Activated CD4-positive, CD25-positive, alpha-beta regulatory T cell treated with anti-CD3 and anti-CD28 coated beads, Interleukin-2, amount 50 U/mL, for 24 hours (primary cell): ENCODE measurements at places on chromosomes 2 and 18.
A peak's percentile ranks its signal among the peaks of the same experiment; 100 is the strongest.

DNA sequence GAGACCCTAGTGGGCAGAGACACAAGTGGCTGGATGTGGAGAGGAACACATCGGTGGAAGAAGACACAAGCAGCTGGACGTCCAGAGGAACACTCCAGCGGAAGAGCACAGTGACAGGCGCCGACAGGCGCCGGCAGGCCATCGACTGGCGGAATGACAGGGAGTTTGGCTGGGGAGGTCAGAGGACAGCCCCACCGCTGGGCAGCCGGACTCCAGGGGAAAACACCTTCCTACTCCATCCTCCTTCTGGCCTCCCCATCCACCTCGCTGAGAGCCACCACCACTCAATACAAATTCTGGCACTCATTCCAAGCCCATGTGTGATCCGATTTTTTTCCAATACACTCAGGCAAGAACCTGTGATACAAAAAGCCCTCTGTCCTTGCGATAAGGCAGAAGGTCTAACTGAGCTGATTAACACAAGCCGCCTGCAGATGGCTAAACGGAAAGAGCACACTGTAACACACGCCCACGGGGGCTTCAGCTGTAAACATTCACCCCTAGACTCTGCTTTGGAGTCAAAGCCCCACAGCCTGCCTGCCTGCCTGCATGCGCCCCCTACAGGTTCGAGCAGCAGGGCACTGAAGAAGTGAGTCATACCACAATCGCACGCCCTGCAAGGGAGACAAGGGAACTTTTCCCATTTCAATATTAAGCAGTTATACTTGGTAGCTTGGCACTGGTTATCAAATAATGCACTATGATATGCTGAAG, 50.2 kb upstream of the LRP1B start:
- ATAC-seq: no peak

DNA sequence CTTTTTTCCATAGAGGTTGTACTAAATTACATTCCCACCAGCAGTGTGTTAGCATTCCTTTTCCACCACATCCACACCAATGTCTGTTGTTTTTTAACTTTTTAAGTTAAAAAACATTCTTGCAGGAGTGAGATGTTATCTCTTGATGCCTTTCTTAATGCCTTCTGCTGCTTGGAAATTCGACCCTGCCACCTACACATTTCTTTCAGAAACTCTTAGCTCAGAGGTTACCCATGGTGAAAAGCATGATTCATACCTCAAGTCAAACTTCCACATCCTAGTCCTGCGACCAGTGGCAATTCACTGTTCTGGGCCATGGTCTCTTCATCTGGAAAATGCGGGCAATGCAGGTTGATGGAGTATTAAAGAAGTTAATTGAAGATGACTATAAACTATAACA, 12.7 kb upstream of the HNMT start:
- no peak for ATAC-seq

DNA sequence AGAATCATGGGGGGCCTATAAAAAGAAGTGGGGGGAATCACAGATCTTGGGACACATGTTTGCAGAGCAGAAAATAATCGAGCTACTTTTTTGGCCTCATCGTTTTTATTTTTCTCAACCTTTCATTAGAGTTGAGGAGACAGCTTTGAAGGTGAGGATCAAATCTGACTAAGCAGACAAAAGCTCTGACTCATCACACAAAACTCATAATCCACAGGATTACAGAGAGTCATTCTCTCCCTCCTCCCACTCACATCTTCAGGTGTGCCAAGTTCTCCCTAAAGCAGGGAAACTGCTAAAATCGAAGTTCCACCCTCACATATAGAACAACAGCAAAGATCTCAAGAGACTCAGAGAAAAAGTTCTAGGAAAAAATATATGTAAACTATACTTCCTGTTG, 15.6 kb downstream of the BAZ2B start:
- ATAC-seq: peak; percentile 71

DNA sequence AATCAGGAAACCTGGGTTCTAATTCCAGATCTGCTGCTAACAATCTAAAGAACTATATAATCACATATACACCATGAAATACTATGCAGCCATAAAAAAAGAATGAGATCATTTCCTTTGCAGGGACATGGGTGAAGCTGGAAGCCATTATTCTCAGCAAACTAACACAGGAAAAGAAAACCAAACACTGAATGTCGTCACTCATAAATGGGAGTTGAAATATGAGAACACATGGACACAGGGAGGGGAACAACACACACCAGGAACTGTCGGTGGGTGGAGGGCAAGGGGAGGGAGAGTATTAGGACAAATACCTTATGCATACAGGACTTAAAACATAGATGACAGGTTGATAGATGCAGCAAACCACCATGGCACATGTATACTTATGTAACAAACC, 33.2 kb downstream of the CDH2 start:
- ATAC-seq: no peak

GRCh38 chr2:218357236-218358177, 850 bp downstream of the CATIP start:
- no peak for ATAC-seq

DNA sequence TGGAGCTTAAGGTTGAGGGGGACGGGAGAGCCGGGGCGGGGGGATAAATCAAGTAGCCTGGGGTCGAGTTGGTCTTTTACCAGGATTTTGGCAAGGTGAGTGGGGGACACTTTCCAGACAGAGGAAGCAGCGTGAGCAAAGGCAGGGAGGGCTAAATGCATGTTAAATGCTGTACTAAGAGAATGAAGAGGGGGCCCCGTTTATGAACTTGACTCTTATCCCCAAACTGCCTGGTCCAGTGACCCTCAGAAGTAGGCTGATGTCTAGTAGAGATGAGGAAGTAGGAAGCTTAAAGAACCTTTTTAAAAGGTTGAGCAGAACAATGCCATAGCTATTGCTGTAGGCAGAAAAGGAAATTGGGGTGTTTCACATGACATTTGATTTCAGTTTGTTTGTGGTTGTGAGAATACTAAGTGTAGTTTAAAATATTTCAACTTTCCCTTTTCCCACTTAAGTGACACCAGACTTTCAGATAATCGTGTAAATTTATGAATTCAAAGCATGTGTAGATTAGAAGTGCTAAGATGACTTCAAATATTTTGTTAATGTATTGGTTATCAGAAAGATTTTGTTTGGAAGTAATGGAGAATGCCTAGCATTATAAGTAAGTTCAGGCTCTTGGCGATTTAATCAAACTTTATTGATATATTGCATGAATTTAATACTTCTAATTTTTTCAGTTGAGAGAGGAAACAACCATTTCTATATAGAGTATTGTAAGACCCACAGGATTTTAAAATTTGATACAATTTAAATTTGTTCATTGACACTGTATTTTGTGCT, 1.8 kb downstream of the REL start:
- ATAC-seq: no peak

GRCh38 chr2:241804326-241805229, 4.4 kb upstream of the NEU4 start:
- ATAC-seq: peak; percentile 21

GRCh38 chr2:117269574-117269973, 544.9 kb upstream of the DDX18 start:
- ATAC-seq: no peak

GRCh38 chr18:78639006-78639950, 340.3 kb upstream of the SALL3 start:
- no peak for ATAC-seq

DNA sequence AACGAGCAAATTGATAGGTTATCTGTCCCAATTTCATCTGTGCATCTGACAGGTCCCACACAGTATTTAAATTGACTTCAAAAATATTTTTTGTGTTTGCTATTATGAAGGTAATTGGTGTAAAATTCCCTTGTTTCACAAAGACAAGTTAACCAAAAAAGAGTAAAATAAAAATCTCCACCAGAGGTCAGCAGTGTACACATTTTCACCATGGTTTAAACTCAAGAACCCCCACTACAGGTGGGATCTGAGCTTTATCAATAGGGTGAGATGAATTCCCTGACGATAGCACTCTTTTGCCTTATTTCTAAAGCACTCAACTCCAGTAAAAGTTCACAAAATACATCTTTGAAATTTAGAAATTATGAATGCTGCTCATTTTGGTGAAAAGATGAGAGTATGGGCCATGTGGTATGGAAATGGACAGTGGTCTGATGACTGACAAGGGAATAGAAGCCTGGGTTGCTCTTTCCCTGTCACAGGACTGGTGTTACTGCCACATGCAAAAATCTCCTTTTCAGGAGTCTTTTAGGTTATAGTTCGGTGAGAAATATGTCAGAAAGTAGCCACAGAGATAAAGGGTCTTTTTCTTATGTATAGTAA, 68.0 kb downstream of the SERPINB8 start:
- no peak for ATAC-seq

GRCh38 chr2:74860521-74860920, 26.6 kb downstream of the HK2 start:
- ATAC-seq: no peak

- no peak for ATAC-seq
Observed at GRCh38 chr18:7512348-7512747, 54.8 kb upstream of the PTPRM start.

GRCh38 chr2:151973013-151973900, 125.6 kb downstream of the CACNB4 start:
- no peak for ATAC-seq

- ATAC-seq: no peak
Observed at GRCh38 chr2:238872628-238873380, 24.9 kb downstream of the TWIST2 start.

- ATAC-seq: no peak
Observed at GRCh38 chr2:177888581-177888980, 184.0 kb downstream of the PDE11A start.

DNA sequence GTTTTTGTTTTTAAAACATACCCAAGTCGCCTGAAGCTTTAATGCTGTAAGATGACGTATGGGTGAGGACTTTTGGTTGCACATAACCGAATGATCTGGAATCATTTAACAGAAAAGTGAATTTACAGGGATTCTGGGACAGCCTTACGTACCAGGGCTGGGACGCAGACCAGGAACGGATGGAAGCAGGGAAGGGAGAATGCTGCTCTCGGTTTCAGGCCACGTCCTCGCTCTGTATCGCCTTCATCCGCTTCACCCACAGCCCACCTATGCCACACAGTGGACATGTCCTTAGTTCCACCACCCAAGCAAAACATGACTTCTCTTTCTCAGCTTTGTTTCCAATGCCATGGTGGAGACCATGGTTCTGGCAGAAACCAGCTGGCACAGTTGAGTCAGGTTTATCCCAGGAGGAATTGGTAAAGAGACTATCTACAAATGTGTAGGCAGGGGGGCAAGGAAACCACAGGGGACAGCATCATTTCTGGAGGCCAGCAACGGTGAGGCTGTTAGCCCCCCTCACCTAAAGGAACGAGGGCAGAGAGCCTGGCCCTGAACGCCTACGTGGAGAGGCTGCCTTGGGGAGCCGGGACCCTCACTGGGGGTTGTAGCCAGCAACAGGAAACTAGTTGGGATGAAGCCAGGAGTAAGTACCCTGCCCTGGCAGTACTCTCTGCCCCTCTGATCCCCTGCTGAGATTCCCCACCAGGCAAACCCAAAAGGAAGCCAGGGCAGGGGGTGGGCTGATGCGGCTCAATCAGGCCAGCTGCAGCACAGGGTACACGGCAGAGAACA, 132.5 kb downstream of the NDUFA10 start:
- ATAC-seq: no peak

DNA sequence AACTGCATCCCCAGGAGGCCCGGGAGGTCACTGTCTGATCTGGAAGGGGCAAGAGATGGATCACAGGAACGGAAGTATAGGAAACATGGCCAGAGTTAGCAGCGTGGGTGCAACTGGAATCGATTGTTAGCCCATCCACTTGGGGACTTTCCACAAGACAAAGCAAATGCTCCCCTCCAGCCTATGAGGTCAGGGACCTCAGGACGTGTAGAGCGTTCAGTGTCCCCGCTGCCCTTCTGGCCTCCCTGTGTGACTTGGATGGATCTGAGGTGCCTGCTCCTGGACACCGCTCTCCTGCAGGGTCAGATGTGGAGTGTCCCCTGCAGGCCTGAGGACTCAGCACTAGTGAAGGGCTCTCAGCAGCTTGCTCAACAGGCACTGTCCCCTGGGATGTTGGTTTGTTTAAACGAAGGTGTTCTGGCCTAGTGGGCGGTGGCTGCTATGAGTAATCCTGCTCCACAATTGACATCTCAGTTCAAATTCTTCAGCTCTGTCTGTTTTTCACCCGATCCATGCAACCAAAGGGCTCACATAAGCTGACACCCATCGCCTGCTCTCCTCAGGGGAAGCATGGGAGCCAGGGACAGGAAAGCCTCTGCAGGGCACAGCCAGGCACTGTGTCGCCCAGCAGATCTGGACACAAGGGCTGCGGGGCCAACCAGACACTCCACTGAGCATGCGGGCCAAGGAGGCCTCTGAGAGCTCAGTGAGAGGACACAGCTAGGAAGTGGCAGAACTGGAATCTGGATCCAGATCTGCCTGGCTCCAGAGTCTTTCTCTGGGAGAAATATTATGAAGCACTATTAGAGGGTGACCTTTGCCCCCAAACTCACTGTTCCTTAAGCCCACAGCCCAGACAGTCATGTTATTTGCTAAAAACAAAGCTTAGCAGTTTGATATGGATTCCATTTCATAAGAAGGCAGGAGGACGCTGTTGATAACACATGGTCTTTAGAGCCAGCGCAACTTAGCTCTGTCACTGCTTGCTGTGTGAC, 78.5 kb downstream of the RHOB start:
- ATAC-seq: peak; percentile 11

GRCh38 chr18:11105463-11105862, 43.9 kb downstream of the PIEZO2 start:
- ATAC-seq: no peak

GRCh38 chr2:105252271-105252670, 10.7 kb downstream of the GPR45 start:
- no peak for ATAC-seq

DNA sequence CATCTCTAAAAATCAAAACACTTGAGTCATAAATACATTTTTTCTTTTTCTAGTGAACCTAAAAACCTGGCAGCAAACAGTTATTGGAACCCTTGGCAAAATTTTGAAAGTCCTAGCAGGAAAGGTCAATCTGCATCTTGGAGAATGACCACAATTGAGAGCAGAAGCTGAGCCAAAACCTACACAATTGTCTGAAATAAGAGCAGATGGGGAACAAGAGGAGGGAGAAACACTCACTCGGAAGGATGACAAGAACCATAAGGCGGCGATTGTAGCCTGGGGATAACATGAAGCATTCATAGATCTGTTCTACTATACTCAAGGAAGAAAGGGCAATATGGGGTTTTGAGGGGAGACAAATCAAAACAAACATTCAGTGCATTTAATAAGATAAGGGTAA, 117.0 kb downstream of the CHN1 start:
- no peak for ATAC-seq

- ATAC-seq: no peak
Observed at GRCh38 chr2:145644820-145645302, 1124.9 kb upstream of the ZEB2 start.

GRCh38 chr18:22348521-22349316, 69.0 kb downstream of the CTAGE1 start:
- ATAC-seq: no peak

DNA sequence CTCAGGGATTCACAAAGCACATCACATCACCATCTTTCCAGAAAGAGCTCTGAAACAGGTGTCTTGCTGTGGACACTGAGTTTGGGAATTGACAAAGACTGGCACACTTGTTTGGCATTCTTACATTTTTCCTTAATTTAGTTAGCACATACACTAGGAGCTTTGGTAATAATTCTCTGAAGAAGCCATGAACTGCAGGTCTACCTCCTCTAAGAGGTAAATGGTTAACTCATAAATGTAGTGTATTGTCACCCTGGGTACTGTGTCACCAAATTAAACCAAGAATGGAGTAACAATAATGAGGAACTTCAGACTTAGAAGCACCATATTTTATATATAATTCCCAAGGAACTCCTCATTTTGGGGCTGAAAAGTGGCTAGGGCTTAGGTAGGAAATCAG, 22.6 kb downstream of the EIF4E2 start:
- ATAC-seq: no peak
